ENCODE measurements at places on chromosomes 16 and 17. TPM values are rescaled to one million over a fixed set of nuclear protein-coding genes. Genes with fewer than 3 reads are reported as not detected.

ULK2 gene
- total RNA-seq: 18.3 TPM

SEBOX gene
- not detected for total RNA-seq

KCNJ18 gene
- total RNA-seq: not detected

SLC4A1 gene
- total RNA-seq: not detected

TBC1D3E gene
- total RNA-seq: not detected

DNA sequence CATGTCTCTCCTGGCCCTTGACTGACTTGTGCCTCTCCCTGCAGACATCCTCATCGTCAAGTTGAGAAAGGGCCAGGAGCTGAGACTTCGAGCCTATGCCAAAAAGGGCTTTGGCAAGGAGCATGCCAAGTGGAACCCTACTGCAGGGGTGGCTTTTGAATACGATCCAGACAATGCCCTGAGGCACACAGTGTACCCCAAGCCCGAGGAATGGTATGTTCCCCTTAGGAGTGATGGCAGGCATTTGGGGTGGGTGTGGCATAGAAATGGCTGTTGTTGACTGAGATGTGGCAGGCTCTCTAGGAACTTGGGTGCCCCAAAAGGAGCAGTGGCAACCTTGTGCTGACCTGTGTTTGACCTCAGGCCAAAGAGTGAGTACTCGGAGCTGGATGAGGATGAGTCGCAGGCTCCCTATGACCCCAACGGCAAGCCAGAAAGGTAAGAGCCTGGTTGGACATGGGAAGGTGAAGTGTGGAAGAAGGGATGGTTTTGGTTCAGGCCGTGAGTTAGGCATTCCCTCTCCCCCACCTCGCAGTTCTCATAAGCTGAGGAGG lies 7.5 kb downstream of the POLR2C start:
- no peaks in the 10 kb centered on the region for H3K27me3 ChIP-seq
- H3K36me3 ChIP-seq: peaks cover 72% of the 10 kb centered on the region
- peaks cover 8% of the 10 kb centered on the region for H3K4me1 ChIP-seq
- no peak overlapping the region for H3K27ac ChIP-seq
- no peak overlapping the region for H3K4me3 ChIP-seq

DNA sequence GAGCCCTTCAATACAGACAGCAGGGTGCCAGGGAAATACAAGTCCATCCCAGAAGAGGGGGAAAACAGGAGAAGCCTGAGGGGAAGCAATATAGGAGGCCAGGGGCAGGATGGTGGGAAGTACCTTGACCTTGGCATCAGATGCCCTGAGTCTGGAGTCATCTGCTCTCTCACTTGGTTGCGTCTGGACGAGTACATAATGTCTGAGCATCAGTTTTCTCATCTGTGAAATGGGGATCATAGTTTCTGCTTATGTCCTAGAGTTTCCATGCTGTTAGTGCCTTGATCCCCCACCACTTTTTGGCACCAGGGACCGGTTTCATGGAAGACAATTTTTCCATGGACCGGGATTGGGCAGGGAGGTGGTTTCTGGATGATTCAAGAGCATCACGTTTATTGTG lies 2.3 kb downstream of the STAT5A start:
- peaks cover 48% of the 10 kb centered on the region for H3K4me1 ChIP-seq
- no peak for DNase-seq
- H3K4me3 ChIP-seq: no peak overlapping the region
- peaks cover 40% of the 10 kb centered on the region for H3K36me3 ChIP-seq

GRCh38 chr17:80327518-80327917 lies 66.9 kb downstream of the RNF213 start:
- no peak overlapping the region for H3K27ac ChIP-seq
- DNase-seq: no peak
- H3K27me3 ChIP-seq: no peaks in the 10 kb centered on the region
- H3K4me3 ChIP-seq: no peak overlapping the region
- H3K4me1 ChIP-seq: no peaks in the 10 kb centered on the region

DNA sequence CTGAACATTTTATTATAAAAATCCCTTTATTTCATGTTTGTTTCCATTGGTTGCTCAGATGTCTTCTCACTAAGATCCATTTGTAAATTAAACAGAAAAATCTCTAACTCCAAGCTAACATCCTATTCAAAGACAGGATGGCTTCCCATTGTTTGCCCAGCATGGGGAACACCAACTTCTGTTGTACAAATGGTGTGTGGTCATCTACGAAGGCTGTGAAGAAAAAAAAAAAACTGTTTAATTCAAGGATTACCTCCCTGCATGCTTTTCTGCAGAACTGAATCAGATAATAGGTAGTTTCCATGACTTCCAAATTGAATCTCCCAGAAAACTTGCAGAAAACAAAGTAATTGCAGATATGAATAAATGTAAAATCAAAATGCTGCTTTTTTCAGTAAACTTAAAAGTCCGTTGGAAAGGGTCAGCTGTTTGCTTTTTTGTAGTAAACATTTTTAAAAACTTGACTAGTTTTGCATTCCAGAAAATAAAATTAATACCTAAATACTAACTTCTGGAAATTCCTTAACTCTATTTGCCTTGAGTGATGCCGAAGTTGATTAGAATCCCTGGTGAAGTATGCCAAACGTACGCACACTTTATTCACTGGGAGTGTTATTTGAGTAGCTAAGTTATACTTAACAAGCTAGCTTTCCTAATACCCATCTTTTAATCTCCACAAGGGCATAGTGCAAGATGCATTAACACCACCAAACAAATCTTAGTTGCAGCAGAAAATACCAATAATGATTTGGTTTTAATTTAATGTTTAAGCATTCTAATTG lies 7.7 kb downstream of the SALL1 start:
- H3K4me1 ChIP-seq: no peaks in the 10 kb centered on the region
- H3K4me3 ChIP-seq: no peak overlapping the region
- no peak overlapping the region for H3K27ac ChIP-seq
- peaks cover 26% of the 10 kb centered on the region for H3K27me3 ChIP-seq
- no peak for DNase-seq

- H3K27ac ChIP-seq: no peak overlapping the region
- H3K4me1 ChIP-seq: no peaks in the 10 kb centered on the region
- DNase-seq: no peak
- H3K36me3 ChIP-seq: peaks cover 3% of the 10 kb centered on the region
These were observed 41.2 kb downstream of the NFAT5 start for GRCh38 chr16:69606985-69607384.

DNA sequence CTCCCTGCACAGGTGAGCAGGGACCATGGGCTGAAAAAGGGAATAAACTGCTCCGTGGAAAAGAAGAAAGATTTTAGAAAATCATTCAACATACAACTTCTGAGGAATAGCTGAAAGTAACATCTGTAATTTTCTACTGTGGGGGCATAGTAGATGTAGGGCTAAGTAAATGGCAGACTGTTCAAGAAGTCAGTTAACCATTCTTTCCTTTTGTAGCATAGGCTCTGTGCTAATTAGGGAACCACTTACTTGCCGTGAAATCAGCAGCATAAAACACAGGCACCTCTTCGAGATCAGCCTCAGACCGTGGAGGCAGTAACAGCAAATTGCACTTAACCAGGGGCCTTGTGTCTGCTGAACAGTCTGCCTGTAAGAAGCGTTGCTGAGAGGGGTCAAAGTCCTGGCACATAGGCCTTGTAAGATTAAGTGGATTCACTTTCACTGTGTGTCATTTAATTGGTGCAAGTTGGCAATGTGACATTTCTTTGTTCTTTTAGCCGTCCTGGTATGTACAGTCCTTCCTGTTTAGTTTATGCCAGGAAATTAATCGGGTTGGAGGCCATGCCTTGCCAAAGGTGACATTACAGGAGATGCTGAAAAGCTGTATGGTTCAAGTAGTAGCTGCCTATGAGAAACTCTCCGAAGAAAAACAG lies 10.4 kb downstream of the COG1 start:
- H3K27me3 ChIP-seq: no peaks in the 10 kb centered on the region
- H3K36me3 ChIP-seq: peaks cover 83% of the 10 kb centered on the region
- peaks cover 24% of the 10 kb centered on the region for H3K4me1 ChIP-seq
- H3K27ac ChIP-seq: peak overlapping the region; percentile 8
- no peak for DNase-seq

DNA sequence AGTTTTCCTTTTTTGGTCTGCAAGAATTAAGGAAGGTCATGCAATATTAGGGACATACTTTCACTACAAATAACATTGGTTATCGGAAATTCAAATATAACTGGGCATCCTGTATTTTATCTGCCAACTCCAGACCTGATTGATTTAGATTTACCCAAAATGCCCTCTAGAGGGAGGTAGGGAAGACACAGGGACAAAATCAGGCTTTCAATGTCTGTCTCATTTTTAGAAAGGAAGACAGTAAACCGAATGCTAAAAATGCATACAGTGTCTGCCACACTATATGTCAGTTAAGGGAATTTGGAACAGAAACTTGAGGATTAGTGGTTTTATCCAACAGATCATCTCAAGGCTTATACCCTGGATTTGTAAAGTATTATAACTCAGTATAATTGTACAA lies 161.7 kb upstream of the SOX9 start:
- H3K36me3 ChIP-seq: no peaks in the 10 kb centered on the region
- no peak overlapping the region for H3K4me3 ChIP-seq

- H3K4me1 ChIP-seq: peaks cover 26% of the 10 kb centered on the region
- H3K27me3 ChIP-seq: no peaks in the 10 kb centered on the region
- H3K36me3 ChIP-seq: peaks cover 20% of the 10 kb centered on the region
- DNase-seq: no peak
- H3K27ac ChIP-seq: peak overlapping the region; percentile 97
These were observed 1.4 kb downstream of the LIG3 start for GRCh38 chr17:34981538-34982241.

- no peak overlapping the region for H3K4me3 ChIP-seq
- H3K27me3 ChIP-seq: peaks cover 11% of the 10 kb centered on the region
- DNase-seq: no peak
- H3K27ac ChIP-seq: no peak overlapping the region
- H3K4me1 ChIP-seq: no peaks in the 10 kb centered on the region
- no peaks in the 10 kb centered on the region for H3K36me3 ChIP-seq
These were observed 17.2 kb downstream of the CD300LB start for GRCh38 chr17:74513987-74514631.

DNA sequence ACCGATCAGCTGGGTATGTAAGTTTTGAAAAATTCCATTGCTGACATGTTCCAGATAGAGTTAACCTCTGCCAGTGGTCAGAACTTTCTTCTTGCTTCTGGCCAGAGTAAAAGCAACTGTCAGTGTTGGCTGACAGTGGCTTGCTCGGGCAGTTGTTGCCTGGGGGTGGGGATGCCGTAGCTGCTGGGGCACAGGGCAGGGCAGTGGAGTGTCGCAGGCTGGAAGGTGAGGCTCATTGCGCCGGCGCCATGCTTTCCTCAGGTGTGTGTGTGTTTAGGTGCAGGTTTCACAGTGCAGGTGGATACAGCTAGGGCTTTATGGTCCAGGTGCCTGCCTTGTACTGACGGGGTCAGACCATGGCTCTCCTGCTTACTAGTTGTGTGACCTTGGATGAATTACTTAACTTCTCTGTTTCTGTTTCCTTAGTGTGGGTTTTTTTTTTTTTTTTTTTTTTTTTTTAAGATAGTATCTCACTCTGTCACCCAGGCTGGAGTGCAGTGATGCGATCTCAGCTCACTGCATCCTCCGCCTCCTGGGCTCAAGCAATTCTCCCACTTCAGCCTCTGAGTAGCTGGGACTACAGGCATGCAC lies 156.4 kb downstream of the SNX29 start:
- no peak overlapping the region for H3K4me3 ChIP-seq
- DNase-seq: no peak
- no peak overlapping the region for H3K27ac ChIP-seq
- no peaks in the 10 kb centered on the region for H3K27me3 ChIP-seq
- H3K36me3 ChIP-seq: peaks cover 43% of the 10 kb centered on the region

DNA sequence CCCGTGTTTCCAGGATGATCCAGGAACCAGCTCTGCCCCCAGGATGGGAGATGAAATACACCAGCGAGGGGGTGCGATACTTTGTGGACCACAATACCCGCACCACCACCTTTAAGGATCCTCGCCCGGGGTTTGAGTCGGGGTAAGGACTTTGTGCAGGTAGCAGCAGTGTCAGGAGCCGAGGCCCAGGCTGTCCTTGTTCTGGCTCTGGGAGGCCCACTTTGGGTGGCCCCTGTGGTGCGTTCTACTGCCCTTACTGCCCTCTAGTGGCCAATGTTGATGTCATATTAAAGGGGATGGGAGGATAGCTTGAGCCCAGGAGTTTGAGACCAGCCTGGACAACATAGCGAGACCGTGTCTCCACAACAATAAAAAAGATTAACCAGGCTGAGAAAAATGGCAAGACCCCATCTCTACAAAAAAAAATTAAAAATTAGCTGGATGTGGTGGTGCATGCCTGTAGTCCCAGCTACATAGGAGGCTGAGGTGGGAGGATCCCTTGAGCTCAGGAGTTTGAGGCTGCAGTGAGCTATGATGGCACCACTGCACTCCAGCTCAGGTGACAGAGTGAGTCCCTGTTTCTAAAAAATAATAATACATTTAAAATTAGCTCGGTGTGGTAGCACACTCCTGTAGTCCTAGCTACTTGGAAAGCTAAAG lies 20.9 kb upstream of the CLEC18A start:
- peaks cover 67% of the 10 kb centered on the region for H3K36me3 ChIP-seq
- no peak overlapping the region for H3K4me3 ChIP-seq
- no peaks in the 10 kb centered on the region for H3K27me3 ChIP-seq
- DNase-seq: peak; percentile 54

- H3K4me3 ChIP-seq: peak overlapping the region; percentile 60
- H3K4me1 ChIP-seq: peaks cover 34% of the 10 kb centered on the region
- no peak overlapping the region for H3K27ac ChIP-seq
- peaks cover 10% of the 10 kb centered on the region for H3K36me3 ChIP-seq
- H3K27me3 ChIP-seq: no peaks in the 10 kb centered on the region
These were observed 901 bp downstream of the CHTF18 start for GRCh38 chr16:789191-789850.

DNA sequence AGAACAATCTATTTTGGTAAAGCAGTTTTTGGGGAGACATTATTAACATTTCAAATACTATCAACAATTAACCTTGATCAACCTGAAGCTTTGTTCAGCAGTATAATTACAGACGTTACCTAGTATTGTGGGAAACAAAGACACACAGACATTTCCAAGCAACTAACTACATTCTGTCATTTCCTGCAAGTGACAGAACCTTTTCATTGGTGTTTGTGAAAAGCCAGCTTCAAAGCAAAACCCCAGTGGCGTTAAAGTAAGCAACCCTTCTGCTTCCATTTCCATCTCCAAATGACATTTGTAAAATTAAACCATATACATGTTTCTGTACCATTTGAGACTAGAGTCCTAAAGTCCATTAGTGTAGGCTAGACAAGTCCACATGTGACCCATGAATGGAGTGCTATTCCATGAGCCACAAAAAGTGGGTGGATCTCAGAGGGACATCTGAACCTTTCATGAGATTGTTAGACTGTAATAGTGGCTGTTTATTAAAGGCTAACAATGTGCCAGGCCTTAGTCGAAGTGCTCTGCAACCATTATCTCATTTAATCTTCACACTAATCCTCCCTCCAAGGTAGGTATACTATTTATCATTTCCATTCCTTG lies 101.2 kb downstream of the SSH2 start:
- no peak for DNase-seq
- no peaks in the 10 kb centered on the region for H3K4me1 ChIP-seq
- no peak overlapping the region for H3K4me3 ChIP-seq
- no peaks in the 10 kb centered on the region for H3K27me3 ChIP-seq
- H3K36me3 ChIP-seq: no peaks in the 10 kb centered on the region

Data from CD4-positive, alpha-beta T cell (primary cell).